ENCODE measurements at places on chromosomes 5 and 9.

GRCh38 chr9:89721176-89721700 lies 116.4 kb downstream of the GADD45G start:
- DNase-seq, result no peak

- no peak for DNase-seq
These were observed 44.6 kb upstream of the TMC1 start for GRCh38 chr9:72476617-72477437.

GRCh38 chr9:130839132-130840111 lies 4.4 kb downstream of the ABL1 start:
- DNase-seq, result no peak

DNA sequence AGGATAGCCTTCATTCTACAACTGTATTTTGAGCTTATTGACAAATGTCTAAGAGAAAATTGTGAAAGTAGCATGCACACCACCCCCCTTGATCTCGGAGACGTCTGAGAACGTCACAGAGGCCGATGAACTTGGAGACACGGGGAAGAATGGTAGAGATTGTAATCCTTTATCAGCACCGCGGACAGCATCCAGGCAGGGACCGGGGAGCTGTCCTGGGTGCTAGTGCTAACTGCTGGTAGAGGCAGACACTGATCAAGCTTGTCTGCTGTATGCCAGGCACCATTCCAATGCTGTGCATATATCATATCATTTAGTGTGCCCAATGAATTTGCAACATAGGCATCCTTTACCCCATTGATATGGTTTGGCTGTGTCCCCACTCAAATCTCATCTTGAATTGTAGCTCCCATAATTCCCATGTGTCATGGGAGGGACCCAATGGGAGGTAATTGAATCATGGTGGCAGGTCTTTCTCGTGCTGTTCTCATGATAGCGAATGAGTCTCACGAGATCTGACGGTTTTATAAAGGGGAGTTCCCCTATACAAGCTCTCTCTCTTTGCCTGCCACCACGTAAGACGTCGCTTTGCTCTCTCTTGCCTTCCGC lies 98.8 kb downstream of the LHX2 start:
- peak; percentile 8 for DNase-seq

- DNase-seq, result no peak
These were observed 349.6 kb downstream of the PDE4D start for GRCh38 chr5:59543821-59544442.

GRCh38 chr9:135813671-135814290 lies 93.6 kb downstream of the CAMSAP1 start:
- DNase-seq, result no peak

DNA sequence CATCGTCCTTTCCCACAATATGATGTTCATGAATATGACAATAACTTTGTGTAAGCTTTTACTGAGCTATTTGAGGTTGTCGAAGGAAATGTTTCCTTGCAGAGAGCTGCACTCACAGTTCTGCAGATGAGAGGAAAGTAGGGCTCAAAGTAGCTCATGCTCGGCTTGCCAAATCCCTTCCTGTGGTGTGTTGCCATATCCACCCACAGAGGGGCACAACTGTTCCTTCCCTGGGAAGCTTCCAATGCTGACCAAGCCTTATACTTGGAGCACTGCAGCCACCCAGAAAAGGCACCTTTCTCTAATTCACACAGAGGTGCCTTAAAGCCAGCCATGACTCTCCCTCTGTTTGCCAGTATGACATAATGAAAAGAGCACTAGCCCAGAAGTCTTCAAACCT lies 390.3 kb downstream of the CAAP1 start:
- DNase-seq, result no peak

GRCh38 chr5:14017904-14018303 lies 73.4 kb upstream of the DNAH5 start:
- no peak for DNase-seq

DNA sequence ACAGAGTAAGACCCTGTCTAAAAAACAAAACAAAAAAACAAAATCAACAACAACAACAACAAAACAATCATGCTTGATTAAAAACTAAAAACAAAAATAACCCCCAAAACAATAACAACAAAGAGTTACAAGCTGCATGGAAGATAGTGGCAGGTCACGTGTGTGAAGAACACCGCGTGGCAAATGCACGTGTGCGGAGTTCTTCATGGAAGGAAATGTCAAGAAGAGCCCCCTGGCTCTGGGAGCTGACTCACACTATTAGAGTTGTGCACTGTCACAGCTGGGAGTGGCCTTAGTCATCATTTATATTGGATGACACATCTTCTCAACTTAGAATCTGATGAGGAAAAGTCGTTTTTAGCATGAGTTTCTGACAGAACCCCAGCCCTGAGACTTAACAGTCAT lies 110.5 kb downstream of the JMY start:
- DNase-seq, result no peak

DNA sequence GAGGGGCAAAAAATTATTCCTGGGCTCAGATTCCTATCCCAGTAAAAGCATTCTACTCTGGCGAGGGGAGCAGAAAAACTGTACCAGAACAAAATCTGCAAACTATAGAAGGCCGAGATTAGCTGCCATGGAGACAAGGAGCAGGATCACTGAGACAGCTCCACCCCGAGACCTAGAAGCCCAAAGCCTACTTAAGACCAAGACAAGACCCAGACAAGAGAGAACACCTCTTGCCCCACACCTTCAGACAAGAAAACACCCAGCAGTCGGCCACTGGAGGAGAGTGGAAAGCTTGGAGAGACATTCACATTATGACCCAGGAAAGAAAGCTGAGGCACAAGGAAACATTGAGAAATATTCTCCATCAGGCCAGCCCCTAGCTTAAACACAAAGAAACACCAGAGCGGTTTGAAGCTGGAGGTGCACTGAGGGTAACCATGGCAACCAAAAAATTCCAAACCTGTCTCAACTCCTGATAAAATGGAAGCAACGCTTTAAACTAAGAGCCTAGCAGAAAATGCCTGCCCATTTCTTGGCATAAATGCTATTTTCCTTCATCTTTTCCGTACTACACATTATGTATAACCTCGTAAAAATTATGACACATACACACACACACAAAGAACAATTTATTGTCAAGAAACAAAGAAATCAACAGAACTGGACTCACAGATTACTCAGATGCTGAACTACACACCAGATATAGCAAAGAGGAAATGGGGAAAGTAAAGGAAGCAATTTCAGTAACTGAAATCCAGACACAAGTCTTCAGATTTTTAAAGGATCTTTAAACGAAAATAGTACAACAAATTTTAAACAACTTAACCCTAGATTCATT lies 53.8 kb upstream of the FTMT start:
- no peak for DNase-seq

DNA sequence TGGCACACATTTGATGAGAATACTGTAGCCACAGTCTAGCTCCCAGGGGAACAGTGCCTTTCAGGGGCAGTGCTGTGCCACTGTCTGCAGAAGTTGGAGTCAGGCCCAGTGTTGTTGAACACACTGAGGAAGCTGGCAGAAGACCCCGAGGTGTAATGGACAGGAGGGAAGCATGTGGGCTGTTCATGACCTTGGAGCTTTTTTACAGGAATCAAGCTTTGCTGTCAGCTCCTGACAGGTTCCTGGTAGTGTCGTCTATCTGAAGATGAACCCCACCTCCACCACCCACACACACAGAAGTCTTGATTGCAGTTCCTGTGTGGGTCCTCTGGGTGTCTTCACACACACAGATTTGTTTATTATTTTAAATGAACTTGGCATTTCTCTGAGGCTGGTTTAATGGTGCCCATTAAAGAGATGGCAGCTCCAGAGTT lies 40.3 kb upstream of the TNFAIP8 start:
- no peak for DNase-seq

- DNase-seq, result no peak
These were observed 15.0 kb downstream of the GFI1B start for GRCh38 chr9:132993511-132993939.

- DNase-seq, result peak; percentile 38
These were observed 36.7 kb upstream of the ARRDC3 start for GRCh38 chr5:91419571-91420537.

DNA sequence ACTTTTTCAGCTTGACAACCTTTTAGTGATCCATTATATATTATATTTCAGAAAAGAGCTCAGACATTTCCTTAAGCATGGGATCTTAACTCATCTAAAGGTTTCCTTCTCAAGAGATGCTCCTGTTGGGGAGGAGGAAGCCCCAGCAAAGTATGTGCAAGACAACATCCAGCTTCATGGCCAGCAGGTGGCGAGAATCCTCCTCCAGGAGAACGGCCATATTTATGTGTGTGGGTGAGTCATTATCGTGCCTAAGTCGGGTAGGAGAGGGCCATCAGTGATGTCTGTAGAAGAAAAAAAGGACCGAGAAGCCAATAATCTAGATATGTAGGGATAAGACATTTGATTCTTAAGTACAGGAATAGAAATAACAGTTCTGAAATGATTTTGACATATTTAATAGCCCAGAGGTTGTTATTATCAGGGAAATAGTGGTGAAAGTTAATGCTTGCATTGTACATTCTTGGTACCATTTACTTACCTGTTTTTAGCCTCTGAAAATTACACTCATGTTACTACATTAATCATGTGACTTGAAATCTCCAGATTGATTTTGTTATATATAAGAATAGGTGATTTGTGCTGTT lies 28.2 kb downstream of the MTRR start:
- no peak for DNase-seq

- DNase-seq, result no peak
These were observed 232.8 kb upstream of the ZNF608 start for GRCh38 chr5:124979251-124979650.

DNA sequence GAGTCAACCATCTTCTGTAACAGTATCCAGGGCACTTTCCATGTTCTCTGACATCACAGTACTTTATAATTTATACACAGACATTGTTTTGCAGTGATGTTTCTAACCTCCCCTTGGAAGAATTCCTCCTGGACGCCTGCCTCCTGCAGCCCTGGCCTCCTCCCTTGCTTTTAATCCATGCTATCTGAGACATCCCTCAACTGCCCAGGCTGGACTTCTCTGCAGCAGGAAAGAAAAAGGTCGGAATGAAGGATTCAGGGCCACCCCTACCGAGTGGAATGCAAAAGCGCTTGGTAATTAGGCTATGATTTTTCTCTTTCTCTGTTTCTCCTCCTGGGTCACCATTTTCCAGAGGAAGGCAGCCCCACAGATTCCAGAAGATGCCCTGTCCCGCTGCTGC lies 47.0 kb upstream of the SHC3 start:
- DNase-seq, result no peak

DNA sequence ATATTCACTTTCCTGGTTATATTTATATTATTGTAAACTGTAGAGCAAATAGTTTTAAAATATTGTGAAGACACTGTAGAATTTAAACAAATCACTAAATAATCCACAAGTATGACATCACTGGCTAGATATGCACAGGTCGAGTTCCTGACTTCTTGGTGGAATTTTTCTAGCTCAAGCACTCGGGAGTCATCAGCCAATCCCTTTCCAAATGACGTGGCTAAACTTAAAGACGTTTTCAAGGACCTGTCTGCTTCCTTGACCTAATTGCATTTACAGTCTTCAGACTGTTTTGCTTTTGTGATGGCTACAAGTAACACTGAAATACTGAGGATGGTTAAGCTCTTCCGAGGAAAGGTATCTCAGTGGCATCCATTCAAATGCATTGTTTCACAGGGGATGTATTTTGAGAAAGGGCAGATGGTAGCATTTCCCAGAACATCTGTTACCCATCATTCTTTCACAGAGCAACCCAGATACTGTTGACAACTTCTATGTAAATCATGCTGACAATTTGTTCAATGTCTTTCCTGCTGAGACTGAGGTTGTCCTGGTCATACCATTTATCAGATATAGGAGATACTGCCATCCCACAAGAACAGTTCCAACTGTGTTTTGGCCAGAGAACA lies 262.8 kb downstream of the CDH10 start:
- DNase-seq, result no peak

- DNase-seq, result no peak
These were observed 173.2 kb downstream of the DAB2IP start for GRCh38 chr9:121824651-121825030.

DNA sequence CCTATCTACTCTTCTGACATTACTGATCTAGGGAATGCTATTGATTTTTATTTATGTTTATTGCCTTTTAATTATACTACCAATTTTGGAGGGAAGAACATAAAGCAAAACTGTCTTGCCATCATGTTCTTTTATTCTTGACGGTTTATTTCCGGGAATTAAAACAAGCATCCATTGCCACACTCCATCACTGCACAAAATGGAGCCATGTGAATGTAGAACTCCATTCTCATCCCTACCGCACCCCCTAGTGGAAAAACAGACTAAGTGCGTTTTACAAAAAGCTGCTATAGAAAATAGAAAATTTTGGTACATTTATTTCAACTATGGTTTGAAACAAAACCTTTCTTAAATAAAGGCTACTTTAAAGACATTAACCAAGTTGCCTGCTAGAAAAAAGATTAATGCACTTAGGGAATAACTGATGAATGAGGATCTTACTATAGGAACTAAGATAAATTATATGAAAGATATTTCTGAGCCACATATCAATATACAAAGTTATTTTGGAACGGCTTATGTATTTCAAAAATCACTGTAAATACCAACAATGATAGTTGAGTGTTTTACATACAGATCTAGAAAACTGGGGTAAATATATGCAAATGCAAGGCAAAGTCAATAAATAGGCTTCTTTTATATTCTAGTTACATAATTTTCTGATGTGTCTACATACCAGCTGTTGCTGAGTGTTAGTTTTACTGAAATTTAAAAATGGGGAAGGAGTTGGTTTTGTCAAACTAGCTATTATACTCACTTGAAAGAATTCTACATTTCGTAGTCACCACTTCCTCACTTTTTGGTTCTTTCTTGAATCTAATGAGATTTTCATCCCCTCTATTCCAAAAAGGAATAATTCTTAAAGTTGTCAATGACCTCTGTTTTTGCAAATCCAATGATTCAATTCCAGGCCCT lies 26.5 kb downstream of the OXCT1 start:
- no peak for DNase-seq

Data from stimulated activated CD4-positive, alpha-beta T cell treated with anti-CD3 and anti-CD28 coated beads, Interleukin-15, amount 100 ng/mL, for 1 hour (primary cell).